ENCODE measurements at places on chromosomes 3 and 15.

- DNase-seq, result no peak
These were observed at the start of the genes FOXL2 and FOXL2NB for GRCh38 chr3:138946663-138947494. Gene FOXL2, minus strand, starts transcription at chr3:138947137. Its CDS starts 415 bp downstream, at chr3:138946722. Gene FOXL2NB, plus strand, starts transcription at chr3:138947217. Its CDS starts 148 bp downstream, at chr3:138947365.

GRCh38 chr3:112676659-112677234 is 35.8 kb upstream of the CCDC80 start:
- DNase-seq, result peak; percentile 92

GRCh38 chr3:42451546-42452230 is 41.3 kb upstream of the LYZL4 start:
- no peak for DNase-seq

DNA sequence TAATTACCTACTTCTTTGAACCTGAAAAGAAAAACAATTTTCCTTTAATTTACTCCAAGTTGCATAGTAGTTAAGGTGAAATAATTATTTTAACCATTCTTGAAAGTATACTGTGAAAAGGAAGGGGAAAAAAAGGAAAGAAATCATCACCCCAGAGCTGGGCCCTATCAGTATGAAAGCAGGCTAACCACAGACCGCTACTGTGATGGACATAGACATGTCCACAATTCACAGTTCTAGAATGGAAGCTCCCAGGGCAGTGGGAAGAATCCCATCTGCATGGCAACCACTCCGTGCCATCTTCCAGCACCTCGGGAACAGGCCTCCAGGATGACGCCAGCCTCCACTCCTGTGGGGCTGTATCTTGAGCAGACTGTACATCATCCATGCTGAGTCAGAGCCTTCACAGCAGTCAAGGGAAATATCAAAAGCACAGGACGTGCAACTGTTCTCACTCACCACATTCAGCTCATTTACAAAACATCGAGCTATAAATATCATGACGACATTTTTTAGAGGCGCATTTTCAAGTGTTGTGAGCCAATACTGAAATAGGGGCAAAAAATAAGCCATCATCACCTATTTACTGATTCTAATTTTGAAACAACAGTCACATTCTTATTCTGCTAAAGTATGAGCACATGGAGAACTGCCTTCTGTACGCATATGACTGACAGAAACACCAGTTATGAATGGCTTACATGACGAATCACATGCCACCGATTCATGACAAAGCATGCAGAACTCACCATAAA is 119.7 kb downstream of the SNRK start:
- DNase-seq, result no peak

- no peak for DNase-seq
These were observed at the start of gene PRTG for GRCh38 chr15:55742927-55743728. Gene PRTG, minus strand, starts transcription at chr15:55743152. Its CDS starts 221 bp downstream, at chr15:55742931.

- no peak for DNase-seq
These were observed 311.7 kb downstream of the SATB1 start for GRCh38 chr3:18113417-18113816.

DNA sequence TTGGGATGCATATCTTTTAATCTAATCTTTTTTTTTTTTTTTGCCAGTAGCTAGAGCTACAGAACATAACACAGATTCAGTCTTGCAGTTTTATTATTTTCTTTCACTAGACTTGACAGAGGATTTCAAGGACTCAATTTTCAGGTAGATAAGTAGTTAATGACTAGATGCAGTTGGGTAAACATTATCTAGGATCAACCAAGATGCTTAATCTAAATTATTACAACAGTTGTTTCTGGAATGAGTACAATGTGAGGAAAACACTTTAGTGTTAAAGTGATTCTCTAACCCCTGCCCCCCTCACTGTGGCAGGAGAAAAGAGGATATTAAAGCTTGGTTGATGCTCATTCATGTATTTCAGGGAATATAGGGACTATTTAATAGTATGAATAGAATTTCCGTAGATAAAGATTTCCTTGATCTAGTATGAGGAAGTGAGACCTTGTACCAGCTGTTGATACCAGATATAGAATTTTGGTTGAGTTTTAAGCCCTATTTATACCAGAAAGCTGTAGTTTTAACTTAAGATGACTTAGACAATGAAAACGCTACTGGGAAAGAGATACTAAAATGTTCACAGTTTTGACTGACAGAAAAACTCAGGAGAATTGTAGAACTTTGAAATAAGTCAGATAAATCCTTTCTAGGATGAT is 389.0 kb upstream of the C2CD4B start:
- DNase-seq, result no peak

GRCh38 chr15:80384432-80384831 is 19.8 kb upstream of the ARNT2 start:
- no peak for DNase-seq

GRCh38 chr3:114506591-114507300 is 212.9 kb downstream of the TIGIT start:
- DNase-seq, result no peak

DNA sequence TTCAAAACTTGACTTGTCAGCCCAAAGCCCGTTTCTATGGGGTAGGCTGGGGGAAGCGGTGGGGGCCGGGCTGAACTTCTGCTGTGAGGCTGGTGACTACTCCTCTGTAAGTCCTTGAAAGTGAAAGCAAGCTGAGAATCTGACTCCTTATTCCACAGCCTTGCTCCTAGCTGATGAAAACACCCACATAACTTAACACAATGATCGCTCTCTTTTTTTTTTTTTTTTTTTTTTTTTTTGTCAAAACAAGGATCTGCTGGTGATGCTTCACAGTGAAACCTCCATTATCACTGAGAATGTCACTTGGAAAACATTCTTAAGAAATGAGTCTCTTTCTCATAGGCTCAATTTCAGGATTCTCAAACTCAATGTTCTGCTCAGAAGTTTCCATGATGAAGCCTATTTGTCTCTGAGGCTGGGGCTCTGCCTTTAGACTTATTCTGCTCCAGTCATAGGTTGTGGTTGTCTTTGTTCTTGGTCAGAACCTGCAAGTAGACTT is 31.4 kb upstream of the TKT start:
- DNase-seq, result no peak

GRCh38 chr3:187299611-187300010 is 8.1 kb upstream of the MASP1 start:
- no peak for DNase-seq

GRCh38 chr15:59304034-59304795 is 68.5 kb downstream of the MYO1E start:
- no peak for DNase-seq

DNA sequence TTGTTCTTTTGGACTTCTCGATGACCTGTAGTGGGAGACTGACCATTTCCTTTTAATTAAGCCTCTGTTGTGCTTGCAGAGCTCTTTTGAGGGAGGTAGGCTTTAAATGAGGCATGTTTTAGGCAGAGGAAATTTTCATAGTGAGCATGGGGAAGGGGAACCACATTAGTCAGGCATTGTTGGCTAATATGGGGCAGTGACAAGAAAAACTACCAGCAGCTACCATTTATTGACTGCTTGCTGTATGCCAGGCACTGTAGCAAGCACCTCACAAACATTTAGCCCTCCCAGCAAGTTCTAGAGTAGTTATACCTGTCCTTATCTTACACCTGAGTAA is 10.9 kb downstream of the ATG7 start:
- DNase-seq, result no peak

DNA sequence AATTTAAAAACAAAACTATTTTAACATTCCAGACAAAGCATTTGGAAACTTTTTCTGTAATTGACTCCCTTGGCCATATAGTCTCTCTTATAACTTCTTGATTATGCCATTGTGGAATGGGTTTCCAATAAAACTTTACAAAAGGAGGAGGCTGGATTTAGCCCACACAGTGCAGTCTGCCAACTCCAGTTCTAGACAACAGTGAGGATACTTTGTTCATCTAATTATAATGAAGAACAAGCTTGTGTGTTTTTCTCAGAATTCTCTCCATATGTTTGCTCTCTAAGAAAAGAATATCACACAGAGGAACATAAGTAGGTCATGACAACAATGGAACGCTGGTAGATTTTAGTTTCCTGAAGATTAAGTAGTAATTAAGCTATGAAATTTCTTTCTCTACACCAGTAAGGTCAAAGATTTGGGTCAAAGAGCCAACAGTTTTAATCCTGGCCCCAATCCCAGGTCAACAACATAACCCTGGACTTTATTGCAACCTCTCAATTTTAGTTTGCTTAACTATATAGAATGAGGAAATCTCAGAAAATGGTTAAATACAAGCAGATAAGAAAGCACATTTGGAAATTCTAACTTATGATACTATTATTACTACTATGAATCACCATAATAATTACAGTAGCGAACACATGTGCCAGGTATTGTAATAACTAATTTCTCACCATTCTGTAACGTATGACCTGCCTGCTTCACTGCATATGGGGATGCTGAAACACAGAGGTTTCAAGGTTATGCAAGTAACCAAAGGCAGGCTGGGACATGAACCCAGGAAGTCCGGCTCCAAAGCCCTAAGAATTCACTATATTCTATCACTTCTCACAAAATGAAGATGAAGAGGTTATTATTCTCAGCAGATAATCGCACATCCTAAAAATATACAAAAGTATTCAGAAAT is 65.7 kb downstream of the TJP1 start:
- no peak for DNase-seq

- DNase-seq, result no peak
These were observed 228.6 kb downstream of the UBE2E2 start for GRCh38 chr3:23431764-23432163.

- no peak for DNase-seq
These were observed 64.1 kb downstream of the CCDC33 start for GRCh38 chr15:74300057-74300795.

DNA sequence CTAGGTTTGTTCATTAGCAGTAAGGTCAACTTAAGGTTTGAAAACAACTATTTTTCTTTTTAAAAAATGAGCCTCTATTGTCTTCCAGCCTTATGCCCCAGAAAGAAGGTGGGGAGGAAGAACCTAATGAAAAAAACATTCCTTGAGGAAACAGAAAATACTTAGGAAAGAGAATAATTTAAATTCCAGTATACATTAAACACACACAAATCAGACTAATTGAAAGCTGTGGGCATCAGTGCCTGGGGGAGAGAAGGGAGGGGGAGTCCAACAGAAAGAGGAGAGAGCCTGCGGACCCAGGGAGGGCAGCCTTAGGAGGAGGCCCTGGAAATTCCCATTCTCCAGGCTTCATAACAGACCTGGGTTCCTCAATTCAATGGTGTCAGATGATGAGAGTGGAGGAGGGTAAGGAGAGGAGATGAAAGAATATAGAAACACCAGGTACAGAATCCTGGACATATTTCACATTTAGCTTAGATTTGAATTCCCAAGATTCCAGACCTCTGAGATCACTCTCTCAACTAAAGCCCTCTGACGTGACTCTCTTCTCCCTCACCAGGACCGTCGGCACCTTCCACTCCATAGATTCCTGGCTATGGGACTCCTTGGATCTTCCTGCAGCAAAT is 320.5 kb upstream of the UMPS start:
- DNase-seq, result no peak

DNA sequence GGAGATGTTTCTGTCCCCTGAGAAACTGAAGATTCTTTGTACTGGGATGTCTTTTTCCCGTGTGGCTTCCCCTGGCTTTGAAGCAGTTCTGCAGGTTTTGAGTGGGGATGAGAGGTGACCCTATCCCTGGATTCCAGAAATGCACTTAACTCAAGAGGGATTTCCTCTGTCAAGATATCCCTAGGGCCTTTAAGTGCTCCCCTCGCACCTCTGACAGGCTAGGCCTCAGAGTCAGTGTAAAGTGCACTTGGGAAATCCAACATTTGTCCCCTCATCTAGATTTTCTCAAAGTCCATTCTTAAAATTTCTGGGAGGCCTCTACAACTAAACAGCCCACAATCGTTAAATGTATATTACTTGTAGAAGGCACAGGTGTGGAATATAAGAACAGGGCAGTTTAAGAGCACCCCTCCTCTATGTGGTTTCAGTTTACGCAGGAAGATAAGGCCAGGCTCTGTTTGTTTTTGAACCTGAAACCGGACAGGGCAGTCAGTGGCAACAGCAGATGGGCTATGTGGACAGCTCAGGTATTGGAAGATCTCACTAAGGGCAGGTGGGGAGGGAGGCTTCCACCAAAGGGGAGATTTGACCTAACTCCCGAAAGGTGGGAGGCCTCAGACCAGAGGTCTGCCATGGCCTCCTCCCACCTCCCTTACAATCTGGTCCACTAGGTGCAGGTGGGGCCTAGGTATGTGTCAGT is 4.8 kb downstream of the C3orf52 start:
- no peak for DNase-seq

DNA sequence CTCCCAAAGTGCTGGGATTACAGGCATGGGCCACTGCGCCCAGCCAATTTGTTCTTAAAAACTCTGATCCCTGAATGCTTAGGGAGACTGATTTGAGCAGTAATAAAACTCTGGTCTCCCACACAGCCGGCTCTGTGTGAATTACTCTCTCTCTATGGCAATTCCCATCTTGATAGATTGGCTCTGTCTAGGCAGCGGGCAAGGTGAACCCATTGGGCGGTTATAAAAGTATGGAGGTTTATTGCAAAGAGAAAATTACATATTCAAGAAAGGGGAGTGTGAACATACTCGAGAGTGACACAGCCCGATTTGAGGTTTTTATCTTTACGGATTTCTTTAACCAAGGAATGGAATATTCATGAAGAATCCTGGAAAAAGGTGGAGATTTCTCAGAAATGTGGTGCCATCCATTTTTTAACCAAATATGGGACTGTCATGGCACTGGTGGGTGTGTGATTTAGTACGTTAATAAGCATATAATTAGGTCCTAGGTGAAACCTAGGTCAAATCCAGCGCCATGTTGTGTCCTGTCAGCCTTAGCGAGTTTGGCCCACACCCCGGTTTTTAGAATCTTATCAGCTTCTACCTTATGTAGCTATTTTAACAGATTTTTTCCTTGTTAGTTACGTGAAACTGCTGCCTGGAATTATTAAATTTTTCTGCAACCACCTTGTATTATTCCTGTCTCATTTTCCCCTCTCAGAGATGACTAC is 7.2 kb upstream of the GMPS start:
- no peak for DNase-seq

GRCh38 chr3:151852074-151852811 is 21.2 kb upstream of the SUCNR1 start:
- DNase-seq, result no peak

GRCh38 chr15:92683511-92683834 is 27.9 kb upstream of the FAM174B start:
- DNase-seq, result no peak

DNA sequence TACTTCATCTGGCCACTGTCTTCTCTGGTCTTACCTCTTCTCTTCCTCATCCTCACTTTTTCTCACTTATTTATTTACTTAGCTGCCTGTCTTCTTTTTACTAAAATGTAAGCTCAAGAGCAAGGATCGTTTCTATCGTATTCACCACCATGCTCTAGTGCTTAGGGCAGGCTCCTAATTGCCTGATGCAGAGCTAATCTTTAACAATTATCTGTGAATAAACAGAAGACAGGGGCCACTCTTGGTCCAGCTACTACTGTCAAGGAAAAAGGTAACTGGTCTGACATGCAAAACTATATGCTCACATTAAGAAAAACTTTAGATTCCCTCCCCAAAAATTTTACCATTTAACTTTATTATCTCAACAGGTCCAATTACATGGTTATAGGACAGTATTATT is 17.5 kb downstream of the PIK3R4 start:
- DNase-seq, result no peak

All from stimulated activated CD4-positive, alpha-beta T cell treated with anti-CD3 and anti-CD28 coated beads, Interleukin-4, amount 100 ng/mL, for 24 hours (primary cell).